Activated CD4-positive, CD25-positive, alpha-beta regulatory T cell (primary cell): ENCODE measurements at places on chromosomes 11 and 22.

DNA sequence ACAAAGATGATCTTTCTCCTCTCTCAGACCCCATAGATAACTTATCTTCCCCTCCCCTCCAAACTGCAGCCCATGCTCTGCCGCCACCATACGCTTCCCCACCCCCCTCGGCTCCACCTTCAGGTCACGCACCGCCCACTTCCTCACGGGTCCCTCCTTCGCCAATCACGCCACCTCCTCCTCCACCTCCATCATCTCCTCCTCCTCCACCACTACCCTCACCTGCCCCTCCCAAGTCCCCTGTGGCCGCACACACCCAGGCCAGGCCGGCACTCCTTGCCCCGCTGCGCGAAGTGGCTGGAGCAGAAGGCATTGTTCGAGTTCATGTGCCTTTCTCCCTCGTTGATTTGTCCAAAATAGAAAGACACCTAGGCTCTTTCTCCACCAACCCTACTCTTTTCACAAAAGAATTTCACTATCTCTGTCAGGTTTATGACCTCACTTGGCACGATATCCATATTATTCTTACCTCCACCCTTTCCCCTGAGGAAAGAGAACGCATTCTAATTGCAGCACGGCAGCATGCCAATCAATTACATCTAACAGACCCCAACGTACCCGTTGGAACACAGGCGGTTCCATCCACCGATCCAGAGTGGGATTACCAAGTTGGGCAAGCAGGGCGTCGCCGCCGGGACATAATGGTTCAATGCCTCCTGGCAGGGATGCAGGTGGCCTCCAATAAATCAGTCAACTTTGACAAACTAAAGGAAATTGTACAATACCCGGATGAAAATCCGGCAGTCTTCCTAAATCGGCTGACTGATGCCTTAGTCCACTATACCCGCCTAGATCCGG lies 12.3 kb upstream of the OR56A3 start:
- no peak for DNase-seq

GRCh38 chr11:113681711-113682413 lies 24.2 kb downstream of the TMPRSS5 start:
- DNase-seq, result no peak

- no peak for DNase-seq
Observed at GRCh38 chr11:101453682-101454081, 130.1 kb downstream of the TRPC6 start.

DNA sequence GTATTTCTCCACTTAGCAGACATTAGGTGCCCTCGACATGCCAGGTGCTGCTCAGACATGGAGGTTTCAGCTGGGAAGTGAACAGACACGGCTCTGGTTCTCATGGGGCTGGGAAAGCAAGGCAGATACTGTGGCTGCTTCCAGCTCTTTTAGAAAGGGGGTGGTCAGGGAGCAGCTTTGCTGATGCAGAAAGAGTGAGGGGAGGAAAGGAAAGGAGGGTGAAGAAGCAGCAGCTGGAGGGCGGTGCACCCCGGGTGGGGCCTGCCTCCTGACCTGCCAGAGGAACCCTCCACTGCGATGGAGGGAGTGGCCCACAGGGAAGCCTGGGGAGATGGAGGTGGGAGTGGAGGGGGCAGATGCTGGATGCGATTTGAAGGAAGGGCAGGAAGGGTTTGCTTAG lies 76.8 kb downstream of the MORC2 start:
- no peak for DNase-seq

DNA sequence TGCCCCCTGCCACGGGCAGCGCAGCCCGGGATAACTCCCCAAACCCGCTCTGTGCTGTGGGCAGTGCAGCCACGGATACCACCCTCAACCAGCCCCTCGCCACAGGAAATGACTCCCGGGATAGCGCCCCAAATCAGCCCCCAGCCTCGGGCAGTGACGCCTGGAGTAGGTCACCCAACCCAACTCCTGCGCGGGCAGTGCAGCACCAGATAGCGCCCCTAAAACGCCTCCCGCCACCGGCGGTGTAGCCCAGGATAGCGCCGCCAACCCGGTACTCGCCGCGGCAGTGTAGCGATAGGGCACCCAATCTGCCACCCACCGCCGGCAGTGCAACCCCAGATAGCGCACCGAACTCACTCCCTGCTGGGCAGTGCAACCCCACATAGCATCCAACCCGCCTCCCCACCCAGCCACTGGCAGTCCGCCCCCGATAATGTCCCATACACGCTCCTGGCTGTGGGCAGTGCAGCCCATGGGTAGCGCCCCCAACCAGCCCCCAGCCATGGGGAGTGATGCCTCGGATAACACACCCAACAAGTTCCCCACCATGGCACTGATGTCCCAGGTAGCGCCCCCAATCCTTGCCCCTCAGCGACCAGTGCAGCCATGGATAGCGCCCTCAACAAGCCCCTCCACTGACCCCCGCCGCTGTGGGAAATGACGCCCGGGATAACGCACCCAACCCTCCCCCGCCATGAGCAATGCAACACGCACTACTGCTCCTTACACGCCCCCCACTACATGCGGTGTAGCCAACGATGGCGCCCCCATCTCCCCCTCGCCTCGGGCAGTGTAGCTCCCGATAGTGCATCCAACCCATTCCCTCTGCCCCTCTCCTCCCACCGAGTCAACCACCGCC lies 1.5 kb downstream of the RFPL2 start:
- no peak for DNase-seq

GRCh38 chr11:70535191-70535971 lies 137.1 kb downstream of the CTTN start:
- no peak for DNase-seq
